Stimulated activated CD4-positive, alpha-beta T cell treated with anti-CD3 and anti-CD28 coated beads, Interleukin-2, amount 100 ng/mL, for 4 hours (primary cell): ENCODE measurements at places on chromosomes 6 and 20.
A peak's percentile ranks its signal among the peaks of the same experiment; 100 is the strongest.

DNA sequence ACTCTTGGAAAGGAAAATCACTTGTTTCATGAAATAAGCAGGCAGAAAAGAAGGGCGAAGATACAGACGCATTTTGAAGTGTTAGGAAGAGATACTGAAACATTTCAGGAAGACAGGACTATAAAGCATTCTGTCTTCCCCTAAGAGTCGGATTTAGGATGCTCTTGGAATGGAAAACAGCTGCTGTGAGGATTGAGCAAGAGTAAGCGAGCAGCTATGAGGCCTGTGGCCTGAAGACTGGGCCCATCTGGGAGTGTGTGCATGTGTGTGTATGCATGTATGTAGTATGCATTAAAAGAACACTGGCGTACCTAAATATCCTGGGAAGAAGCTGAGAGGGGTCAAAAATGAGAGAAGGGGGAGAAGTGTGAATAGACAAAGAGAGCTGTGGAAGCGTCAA lies 83.6 kb downstream of the SIM1 start:
- no peak for DNase-seq

DNA sequence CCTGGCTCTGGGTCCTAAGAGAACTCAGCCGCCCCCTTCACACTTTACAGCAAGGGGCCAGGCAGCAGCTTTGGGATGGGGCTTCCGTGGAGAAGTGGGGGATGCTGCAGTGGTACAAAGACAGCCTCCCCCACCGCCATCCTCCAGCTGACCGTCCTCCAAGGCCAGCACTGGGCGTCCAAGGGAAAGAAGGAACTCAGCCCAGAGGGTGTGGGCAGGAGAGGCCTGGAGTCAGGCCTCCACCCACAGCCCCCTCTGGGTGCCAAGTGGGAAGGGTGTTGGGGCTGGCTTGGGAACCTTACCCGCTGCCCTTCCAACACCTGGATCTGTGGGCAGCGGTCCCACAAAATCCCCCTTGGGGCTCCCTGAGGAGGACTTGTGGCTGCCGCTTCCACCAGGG lies 13.1 kb downstream of the STMN3 start:
- no peak for DNase-seq

- no peak for DNase-seq
Measured at GRCh38 chr20:1700990-1701389, 43.4 kb upstream of the SIRPG start.

DNA sequence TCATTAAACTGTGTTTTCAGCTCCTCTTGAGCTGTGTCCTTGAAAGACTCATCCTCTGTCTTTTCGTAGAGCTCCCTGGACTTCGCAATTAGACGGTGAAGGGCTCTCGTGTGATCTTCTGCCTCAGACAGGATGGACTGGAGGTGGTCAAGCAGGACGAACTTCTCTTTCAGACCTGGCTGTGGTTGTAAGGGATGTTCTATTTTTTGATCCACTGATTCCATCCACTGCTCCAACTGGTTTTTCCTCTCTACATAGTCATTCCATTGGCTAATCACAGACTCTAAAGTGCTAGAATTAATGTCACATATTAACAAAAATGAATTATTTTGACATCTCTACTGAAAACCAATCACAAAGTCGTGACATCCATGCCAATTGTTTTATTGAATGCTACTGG lies 250.1 kb downstream of the SYNE1 start:
- no peak for DNase-seq

- DNase-seq: no peak
Measured at GRCh38 chr20:48631114-48632016, 196.4 kb downstream of the PREX1 start.

DNA sequence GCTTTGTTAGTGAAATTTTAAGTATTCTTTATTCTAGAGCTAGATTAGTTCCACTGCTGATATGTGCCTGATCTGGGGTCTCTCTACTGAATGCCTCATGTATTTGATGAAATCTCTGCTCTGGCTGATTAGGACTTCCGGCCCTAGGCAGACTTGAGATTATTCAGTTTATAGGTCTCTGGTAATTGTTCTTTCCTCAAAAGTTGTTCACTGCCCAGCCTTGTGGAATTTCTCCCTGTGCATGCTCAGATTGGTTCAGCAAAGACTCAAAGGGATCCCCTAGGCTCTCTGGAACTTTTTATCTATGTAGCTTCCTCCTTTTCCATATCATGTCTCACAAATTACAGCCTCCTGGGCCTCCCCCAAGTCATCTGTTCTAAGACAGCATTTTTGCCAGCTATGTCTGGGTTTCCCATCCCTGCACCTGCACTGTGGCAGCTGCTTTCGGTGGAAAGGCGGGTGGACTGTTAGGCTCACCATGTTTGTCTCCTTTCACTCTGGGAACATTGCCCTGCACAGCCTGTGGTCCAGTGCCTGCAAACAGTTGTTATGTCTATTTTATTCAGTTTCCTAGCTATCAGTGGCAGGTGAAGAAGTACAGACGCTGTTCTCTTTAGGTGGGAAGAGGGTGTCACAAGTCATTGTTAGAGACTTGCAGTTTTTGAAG lies 73.7 kb downstream of the RPP40 start:
- DNase-seq: no peak

DNA sequence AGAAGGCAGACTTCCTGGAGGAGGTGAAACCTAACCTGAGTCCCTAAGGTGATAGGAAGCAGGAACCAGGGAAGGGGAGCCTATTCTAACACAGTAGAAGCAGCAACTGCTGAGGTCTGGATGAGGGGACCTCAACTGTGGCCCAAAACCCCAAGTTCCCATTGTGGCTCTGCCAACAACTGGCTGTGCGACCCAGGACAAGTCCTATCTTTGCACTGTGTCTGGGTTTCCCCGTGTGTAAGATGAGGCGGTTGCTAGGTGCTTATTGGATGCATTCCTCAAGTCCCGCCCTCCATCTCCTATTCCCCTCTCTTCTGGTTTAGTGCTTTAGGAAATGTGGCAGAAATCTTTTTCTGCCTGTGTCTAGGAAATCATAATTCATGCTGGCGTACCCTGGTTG lies 52.2 kb upstream of the TTPAL start:
- DNase-seq: no peak

- DNase-seq: no peak
Measured at GRCh38 chr6:25564943-25565342, 87.1 kb upstream of the SCGN start.

DNA sequence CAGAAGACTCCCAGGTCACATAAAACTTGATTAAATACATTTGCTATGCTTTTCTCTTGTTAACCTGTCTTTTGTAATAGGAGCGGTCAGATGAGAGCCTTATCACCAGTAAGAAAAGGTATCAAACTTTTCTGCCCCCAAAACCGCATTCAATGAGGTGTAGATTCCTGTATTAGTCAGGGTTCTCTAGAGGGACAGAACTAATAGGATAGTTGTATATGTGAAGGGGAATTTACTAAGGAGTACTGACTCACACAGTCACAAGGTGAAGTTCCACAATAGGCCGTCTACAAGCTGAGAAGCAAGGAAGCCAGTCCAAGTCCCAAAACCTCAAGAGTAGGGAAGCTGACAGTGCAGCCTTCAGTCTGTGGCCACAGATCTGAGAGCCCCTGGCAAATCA lies 32.7 kb downstream of the PTPRK start:
- no peak for DNase-seq

DNA sequence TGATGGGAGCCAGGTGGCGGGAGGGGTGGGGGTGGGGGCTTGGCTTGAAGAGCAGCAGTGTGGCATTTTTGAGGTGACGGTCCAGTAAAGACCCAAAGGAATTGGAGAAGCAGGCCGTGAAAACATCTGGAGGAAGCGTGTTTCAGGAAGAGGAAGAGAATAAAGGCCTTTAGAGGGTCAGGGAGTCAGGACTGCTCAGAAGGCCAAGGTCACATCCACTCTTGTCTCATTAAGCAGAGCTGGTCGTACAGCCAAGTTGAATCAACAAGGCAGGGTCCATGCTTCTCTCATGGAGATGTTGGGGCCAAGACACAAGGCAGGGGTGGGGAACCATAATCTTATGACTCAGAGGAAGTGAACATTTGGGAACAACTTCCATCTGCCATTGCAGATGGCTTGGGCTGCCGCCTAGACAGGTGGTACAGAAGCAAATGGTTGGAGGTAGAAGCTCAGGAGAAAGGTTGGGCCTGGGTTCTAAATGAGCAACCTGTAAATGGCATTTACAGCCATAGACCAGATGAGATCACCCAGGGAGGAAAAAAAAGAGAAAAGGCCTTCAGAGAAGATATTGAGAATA lies 179.6 kb downstream of the TTLL2 start:
- DNase-seq: no peak

GRCh38 chr6:154289818-154290508 lies 66.6 kb downstream of the IPCEF1 start:
- no peak for DNase-seq

DNA sequence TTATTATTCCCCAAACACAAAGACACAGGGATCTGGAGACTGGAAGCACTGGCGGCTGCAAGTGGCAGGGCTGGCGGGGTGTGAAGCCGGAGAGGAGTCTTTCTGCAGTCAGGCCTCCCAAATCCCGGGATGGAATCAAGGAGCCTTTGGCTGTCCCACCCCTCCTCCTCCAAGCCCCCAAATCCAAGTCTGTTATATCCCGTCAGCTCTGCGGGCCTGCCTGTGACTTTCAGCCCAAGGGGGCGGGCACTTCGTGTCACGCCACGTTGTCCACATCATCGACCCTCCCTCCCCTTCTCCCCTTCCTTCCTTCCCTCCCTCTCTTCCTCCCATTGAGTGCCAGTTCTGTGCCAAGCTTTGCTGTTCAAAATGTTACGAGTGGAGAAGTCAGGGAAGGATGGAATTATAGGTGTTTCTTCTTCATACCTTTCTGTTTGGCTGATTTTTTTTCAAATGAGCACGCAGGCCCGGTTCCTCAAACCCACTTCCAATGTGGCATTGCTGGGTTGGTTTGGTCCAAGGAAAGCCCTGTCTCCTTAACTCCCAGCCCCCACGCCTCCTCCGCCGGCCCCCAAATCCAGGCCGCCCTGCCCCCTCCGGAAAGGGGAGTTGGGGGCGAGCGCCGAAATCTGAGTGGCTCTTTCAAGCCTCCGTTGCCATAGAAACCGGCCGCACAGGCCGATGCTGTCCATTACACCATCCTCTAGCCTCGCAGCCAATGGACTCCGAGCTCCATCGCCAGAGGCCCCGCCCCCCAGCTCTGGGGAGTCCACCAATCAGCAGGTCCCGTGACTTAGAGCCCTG lies 12.7 kb downstream of the ZCCHC3 start:
- DNase-seq: peak; percentile 70

- no peak for DNase-seq
Measured at GRCh38 chr6:136129365-136129764, 120.7 kb downstream of the MTFR2 start.

DNA sequence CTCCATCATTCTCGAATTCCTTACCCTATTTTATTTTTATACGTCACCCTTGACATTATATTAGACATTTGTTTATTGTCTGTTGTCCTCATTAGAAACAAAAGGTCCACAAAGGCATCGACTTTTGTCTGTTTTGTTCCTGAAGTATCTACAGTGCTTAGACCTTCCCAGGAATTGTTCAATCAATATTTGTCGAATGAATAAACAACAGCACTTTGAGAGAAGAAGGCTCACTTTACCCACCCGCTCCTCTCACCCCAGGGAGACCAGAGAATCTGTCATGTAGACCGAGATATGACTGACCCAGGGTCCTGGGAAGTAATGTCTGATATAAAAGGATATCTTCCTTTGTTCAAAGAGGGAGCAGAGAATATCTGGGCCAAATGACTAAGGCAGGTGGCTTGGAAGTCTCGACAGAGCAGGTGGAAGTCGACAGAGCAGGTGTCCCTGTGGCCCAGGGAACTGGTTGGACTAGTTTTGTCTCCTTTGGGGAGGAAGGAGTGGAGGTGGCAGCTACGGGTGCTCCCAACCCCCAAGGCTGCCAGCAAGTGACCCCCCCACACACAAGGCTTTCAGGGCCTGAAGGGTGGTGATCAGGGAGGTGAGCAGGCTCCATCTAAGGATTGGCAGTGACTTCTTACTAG lies 14.8 kb upstream of the CHMP4B start:
- no peak for DNase-seq

DNA sequence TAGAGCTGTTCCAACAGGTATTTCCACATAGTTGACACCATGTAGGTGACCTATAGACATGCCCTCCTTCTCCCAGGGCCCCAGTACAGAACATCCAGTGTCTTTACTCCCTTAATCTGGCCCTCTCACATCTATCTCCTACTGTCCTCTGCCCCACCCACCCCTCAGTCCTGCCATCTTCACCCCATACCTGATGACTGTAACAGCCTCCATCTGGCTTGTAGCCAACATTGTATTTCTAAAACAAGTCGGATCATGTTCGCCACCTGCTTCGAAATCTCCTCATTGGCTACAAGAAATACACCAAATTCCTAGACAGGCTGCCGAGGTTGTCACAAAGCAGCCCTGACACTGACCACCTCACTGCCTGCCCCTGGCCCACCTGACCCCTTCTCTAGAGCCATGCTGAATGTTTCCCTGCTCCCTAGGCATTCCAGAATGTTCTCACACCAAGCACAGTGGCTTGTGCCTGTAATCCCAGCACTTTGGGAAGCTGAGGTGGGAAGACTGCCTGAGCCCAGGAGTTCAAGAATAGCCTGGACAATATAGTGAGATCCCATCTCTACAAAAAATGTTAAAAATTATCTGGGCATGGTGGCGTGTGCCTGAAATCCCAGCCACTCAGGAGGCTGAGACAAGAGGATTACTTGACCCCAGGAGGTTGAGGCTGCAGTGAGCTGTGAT lies 6.0 kb downstream of the ZC3H12D start:
- no peak for DNase-seq

GRCh38 chr20:9507544-9508239 lies 6.7 kb upstream of the LAMP5 start:
- DNase-seq: no peak

- no peak for DNase-seq
Measured at GRCh38 chr20:640674-641515, 12.1 kb downstream of the SRXN1 start.

- DNase-seq: no peak
Measured at GRCh38 chr6:13413466-13413862, 73.9 kb downstream of the GFOD1 start.

GRCh38 chr6:158205169-158205944 lies 37.2 kb downstream of the GTF2H5 start:
- no peak for DNase-seq

DNA sequence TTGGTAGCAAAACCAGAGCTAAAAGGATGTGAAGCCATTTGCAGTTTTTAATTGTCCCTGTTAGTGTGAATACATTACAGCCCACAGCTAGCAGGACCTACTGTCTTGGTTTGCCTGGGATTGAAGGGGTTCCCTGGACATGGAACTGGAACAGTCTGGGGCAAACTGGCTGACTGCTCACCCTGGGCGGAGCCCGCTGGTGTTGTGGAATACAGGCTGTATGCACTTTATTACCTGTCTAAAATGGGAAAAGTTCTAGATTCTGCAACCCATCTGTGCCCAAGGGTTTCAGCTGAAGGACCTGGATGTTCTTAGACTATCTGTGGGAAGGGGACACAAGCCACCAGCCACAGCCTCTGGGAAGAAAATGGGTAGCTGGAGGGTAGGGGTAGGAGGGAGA lies 12.2 kb upstream of the CDKN1A start:
- DNase-seq: no peak

- DNase-seq: no peak
Measured at GRCh38 chr6:96795481-96795880, 41.8 kb downstream of the GPR63 start.

DNA sequence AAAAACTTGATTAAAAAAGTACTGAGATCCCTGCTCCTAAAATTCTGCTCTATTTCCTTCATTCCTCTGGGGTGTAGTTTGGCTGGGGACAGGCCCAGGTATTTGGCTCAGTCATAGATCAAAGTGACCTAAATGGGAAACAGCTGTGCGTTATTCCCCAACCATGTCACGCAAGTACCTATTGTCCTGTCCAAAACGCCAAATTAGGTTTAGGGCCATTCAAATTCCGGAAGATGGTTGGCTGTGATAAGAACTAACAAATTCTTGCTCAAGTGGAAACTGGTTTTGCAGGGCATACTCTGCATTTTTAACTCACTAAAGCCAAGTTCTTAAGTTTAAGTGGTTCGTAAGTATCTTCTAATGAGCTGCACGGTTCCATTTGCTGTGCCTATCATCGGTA lies 147.6 kb upstream of the TMEM170B start:
- DNase-seq: no peak
